NCI-H446 treated with DMSO at 0.1 percent for 48 hours (cell line): ENCODE measurements at places on chromosomes 4 and X.

DNA sequence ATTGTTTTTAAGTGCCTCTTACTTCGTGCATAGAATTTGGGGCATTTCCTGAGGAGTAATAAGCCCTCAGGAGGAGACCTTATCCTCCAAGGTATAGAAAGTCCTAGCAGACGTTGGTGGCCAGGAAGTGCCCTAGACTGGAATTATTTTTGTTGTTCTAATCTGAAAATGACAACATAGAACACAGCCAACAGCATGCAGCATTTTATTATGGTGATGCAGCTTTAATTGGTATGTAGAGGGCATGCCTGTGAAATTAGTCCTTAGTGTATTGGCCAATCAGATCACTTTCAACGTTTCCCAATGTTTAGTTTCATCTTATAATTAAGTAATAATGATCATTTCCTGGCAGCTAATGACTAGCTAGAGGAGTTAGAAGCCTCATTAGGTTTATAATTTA is 199.2 kb downstream of the SHROOM3 start:
- DNase-seq: no peak

DNA sequence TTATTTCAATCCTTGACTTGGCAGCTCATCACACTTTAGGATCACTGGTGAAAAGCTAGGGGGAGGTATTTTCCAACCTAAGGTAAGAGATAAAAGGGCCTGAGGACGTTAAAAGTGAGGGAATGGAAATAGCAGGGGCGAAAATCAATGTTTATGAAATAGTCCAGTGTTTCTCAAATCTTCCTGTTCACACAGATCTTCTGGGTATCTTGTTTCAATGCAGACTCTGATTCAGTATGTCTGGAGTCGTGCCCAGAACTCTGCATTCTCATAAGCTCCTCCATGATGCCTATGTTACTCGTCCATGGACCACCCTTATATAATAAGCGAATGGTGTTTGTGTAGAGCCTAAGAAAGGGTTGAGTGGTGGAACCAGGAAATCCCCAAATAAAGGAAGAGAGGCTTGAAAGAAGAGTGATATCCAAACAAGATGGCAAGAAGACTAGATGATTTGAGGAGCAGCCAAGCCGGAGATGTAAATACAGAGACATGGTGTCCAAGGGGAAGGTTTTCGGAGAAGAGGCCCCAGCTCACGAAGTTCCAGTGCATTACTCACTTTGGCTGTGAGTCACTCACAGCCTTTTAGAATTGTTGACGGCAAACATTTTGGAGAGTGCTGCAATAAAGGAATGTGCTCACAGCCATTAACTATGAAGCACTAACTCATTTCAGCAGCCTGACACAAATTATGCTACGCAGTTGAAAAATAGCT is 215.6 kb upstream of the PPARGC1A start:
- peak; percentile 14 for DNase-seq

GRCh38 chr4:1588306-1588705 is 95.8 kb downstream of the FAM53A start:
- no peak for DNase-seq

DNA sequence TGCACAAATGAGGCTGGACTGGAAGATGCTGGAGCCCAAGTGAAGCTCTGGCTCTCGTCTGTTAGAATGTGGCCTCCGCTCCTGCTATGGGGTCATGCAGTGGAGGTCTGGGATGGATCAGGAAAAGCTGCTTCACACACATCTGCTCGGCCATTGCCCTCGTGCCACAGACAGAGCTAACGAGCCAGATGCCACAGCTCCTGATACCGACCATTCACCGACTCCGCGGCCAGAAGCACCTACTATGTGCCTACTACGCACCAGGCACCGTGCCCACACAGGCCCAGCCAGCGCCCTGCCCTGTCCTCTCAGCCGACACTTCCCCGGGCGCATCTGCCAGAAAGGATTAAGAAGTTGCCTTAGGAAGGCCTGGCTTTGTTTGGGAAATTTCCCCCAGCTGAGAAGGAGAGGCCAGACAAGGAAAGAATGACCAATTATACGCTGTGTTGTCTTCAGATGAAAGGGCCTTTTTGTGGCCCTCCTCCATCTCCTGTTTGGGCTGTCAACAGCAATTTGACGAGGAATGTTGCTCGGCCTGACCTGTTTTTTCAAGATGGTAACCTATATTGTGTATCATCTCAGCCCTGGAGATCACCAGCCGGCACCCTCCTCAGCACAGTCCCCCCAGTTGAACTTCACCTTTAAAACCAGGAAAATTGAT is 34.3 kb downstream of the HMX1 start:
- no peak for DNase-seq

- no peak for DNase-seq
Measured at GRCh38 chrX:21158678-21159077, 215.5 kb upstream of the CNKSR2 start.

- peak; percentile 96 for DNase-seq
Measured at GRCh38 chr4:76197971-76198410, 15.6 kb downstream of the SCARB2 start.

DNA sequence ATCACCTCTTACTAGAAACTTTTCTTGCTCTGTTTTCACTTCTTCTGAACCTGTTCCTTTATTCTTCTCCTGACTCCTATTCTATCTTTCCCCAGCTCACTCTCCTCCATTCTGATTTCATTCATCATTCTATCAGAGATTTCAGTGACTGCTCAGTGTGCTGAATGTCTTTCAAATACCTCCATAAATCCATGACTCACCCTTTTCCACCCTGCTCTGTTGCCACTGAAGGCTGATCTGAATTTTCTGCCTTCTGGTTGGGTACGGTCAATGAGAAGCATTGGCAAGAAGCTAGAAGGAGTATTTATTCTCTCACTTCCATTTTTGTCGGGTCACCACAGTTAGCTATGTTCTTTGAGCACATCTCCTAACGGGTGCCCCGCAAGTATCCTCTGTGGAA is 265.9 kb downstream of the CBLL2 start:
- DNase-seq: no peak

DNA sequence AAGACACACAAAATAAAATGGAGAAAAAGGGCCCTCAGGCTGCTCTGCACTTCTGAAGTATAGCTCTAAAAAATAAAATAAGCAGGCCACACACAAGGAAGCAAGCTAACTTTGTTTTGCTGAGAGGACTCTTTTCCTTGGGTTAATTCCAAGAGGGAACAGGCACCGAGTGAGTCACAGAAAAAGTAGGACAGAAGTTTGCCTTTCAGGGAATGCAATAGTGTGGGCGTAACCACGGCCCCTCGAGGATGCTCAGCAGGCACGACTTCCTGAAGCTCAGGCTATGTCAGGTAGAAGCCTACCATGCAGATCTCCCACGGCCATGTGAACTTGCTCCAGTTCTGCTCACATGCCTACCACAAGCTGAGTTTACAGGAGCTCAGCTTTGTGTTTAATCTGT is 22.1 kb downstream of the PPP1R2C start:
- DNase-seq: no peak

DNA sequence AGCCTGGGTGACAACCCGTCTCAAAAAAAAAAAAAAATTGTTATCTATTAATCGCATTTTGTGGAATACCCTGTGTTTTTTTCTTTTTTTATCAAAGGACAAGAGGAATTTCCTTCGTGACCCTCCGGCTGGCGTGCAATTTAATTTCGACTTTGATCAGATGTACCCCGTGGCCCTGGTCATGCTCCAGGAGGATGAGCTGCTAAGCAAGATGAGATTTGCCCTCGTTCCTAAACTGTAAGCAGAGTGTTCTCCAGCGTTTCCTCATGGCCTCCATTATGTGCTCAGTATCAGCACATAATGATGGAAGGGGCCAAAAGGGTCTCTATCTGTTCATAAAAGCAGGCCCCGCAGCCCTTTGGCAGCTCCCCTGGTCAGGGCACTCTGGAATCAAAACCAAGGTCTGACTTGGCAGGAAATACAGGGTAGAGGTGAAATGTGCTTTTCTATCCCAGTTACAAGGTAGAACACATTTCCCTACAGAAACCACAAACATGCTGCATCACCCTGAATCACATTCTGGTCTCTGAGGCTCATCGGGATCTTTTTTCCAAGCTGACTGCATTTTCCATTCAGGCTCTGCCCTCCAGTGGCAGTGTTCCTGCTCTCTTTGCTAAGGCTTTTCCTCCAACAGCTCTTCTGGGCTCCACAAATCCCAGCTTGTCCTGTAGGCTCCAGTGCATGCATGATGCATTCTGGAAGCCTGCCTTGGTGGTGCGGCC is 24.4 kb downstream of the SYAP1 start:
- DNase-seq: no peak

DNA sequence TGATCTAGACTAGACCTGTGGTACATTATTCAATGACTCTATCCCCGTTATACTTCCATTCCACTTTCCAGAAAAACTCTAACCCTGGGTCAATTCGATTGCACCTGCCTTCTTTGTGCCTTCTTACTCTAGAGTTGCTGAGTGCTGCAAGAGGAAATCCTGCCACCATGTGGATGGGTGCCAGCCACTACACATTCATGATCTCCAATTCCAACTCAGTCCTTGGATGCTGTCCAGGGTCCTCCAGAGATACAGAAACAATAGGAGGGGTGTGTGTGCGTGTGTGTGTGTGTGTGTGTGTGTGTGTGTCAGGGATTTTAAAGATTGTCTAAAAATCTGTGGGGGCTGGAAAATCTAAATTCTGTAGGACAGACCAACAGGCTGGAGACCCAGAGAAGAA is 42.9 kb upstream of the INTS6L start:
- DNase-seq: peak; percentile 21

DNA sequence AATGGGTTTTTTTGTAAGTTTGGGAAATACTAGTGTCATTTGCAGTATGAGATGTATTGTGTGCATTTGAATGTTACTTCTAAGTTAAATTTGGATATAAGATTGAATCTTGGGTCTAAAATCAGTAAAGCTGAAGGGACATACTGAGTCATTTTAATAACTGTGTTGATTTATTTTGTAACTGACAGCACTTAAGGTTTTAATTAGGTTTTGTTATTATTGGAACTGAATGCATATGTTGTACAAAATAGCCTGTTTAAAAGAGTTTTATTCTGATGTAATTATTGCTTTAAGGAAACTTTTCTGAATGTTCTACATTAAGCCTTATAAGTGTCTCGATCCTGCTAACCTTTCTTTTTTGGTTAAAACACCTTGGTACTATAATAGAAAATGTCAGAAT is 396.6 kb downstream of the MAPK10 start:
- no peak for DNase-seq

DNA sequence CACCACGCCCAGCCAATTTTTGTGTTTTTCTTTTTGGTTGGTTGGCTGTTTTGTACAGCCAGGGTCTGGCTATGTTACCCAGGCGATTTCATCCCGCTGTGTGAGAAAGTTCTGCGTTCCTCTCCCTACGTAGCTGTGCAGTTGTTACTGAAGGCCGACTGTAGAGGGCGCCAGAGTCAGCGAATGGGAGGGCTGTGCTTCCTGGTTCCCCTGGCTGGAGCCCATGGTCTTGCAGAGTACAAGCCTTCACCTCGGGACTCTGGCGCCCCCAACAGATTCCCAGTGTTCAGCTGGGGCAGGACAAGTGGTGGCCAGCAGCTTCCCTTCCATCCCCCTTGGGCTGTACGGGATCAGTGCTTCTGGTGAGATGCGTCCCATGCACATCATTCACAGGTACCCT is 5.6 kb upstream of the CT45A1 start:
- no peak for DNase-seq

GRCh38 chrX:78957049-78957767 is 12.0 kb downstream of the P2RY10 start:
- no peak for DNase-seq

DNA sequence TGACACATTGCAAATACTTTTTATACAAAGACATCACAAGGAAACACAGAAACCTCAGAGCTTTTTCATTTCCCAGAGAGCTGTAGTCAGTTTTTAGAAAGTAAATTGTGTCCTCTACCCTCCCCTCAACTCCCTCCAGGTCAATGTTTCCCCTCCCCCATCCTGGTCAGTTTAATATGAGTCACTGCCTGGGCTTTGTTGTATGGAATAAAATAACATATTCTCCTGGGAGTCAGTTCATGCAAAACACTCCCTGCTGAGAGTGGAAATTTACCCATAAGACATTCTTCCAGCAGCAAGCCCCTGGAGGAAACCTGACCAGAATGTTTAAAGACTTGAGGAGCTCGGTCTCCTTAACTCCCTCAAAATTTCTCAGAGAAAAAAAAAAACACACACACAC is 270.1 kb upstream of the LDB2 start:
- no peak for DNase-seq

DNA sequence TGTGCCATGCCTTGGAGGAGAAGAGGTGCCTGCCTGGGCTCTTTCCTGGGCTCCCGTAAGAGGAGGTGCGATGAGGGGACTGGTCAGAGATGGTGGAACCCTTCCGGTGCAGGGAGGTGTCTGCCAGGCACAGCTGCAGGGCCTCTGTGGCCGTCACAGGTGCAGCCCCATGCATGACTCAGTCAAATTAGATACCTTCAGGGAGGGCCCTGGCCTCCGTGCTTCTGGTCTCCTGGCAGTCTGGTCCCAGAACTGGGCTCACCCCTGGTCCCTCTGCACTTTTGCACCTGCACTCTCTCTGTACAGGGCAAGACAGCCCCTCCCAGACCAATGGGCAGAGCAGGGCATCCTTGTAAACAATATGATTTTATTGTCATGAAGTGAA is 49.9 kb upstream of the LRPAP1 start:
- DNase-seq: no peak

GRCh38 chr4:89294573-89295269 is 12.9 kb downstream of the GPRIN3 start:
- DNase-seq: no peak

DNA sequence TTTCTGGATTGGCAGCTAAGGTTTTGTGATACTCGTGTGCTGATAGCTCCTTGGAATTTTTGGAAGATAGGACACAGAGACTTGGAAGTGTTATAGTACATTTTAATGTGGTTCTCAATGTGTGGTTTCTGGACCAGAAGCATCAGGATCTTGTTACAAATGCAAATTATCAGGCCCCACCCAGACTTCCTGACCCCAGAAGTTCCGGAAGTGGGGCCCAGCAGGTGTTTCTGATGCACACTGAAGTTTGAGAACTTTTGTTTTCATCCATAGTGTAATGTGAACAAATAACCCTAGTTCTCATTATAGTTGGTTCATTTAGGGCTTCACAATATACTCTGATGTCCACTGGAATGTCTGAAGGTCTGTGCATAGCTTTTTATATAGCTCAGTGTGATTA is 49.6 kb downstream of the LAMP2 start:
- DNase-seq: no peak

- no peak for DNase-seq
Measured at GRCh38 chr4:181956512-181956911, 286.7 kb upstream of the TENM3 start.

- no peak for DNase-seq
Measured at GRCh38 chrX:153662266-153662665, 11.3 kb downstream of the PNCK start.
